ENCODE measurements at places on chromosomes 6 and 20. TPM values are rescaled to one million over a fixed set of nuclear protein-coding genes. Genes with fewer than 3 reads are reported as not detected.
A peak's percentile ranks its signal among the peaks of the same experiment; 100 is the strongest.

- no peak for DNase-seq
Observed at GRCh38 chr6:103687430-103687829, 1172.3 kb downstream of the HACE1 start.

GRCh38 chr20:31820228-31820627, 1.1 kb downstream of the MYLK2 start:
- no peak for DNase-seq

DNA sequence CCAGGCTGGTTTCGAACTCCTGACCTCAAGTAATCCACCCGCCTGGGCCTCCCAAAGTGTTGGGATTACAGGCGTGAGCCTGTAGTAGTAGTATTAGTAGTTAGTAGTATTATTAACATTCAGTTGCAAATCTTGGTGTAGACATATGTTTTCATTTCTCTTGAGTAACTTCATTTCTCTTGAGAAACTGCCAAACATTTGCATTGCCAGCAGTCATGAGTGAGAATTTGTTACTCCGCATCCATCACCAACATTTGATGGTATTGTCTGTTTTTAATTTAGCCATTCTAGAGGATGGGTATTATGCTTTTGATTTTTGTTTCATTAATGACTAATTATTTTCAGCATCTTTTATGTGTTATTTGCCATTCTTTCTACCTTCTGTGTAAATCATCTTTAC, 1.5 kb upstream of the ERVFRD-1 start:
- DNase-seq = no peak

DNA sequence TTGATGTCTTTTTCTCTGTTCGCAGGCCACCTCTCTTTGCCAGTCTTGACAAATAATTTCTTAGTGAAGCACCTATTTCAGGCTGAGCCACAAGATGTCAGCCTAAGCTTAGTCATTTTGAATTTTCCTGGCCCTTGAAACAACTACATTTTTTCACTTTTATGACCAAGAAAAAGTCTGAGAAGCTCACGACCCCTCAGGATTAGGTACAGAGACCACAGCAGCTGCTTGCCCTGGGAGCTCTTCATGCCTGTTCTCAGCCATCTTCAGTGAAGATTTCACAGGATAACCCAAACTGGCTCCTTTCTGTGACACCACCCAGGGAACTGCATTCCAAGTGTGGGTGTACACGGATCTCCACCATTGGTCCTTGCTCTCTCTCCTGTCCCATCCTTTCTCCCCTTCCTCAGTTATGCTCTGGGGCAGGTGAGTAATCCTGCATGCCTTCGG, 38.4 kb upstream of the SPTLC3 start:
- DNase-seq = peak; percentile 26

GRCh38 chr20:36528875-36529417, 12.4 kb upstream of the MYL9 start:
- no peak for DNase-seq

- no peak for DNase-seq
Observed at GRCh38 chr20:25308671-25309394, 60.9 kb downstream of the PYGB start.

DNA sequence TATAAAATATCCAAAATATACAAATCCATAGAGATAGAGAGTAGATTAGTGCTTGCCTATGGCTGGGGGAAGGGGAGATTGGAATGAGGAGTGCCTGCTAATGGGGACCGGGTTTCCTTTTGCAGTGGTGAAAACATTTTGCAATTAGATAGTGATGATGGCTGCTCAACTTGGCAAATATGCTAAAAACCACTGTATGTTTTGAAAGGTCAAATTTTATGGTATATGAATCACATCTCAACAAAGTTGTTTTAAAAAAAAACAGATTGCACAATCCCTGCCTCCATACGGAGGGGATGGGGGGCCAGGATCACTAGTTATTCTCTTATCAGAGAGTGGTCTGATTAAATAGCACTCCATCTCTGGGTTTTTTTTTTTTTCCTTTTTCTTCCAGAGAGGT, 76.9 kb upstream of the RIPOR2 start:
- no peak for DNase-seq

GRCh38 chr6:142952614-142953013, 7.6 kb upstream of the HIVEP2 start:
- DNase-seq = no peak

- DNase-seq = no peak
Observed at GRCh38 chr6:166206066-166206465, 38.4 kb upstream of the TBXT start.

DNA sequence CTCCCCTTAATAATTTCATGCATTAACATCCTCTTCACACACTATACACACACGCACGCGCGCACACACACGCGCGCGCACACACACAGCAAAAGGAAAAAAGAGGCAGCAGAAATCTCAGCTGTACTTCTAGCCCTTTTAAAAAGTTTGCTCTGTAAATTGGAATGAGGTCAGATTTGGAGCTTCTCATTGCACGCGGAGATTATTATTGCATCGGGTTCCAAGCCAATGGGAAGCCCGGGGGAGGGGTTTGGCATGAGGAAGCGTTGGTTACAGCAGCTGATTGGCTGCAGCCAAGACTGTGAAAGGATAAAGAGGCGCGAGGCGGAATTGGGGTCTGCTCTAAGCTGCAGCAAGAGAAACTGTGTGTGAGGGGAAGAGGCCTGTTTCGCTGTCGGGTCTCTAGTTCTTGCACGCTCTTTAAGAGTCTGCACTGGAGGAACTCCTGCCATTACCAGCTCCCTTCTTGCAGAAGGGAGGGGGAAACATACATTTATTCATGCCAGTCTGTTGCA, at the start of gene SOX4:
TSS of gene SOX4 (plus strand) at position 340 of the 515 bp plus-strand sequence. CDS start 784 bp downstream, outside the sequence.
- DNase-seq = peak; percentile 97

GRCh38 chr20:59371431-59371830, 71.0 kb downstream of the EDN3 start:
- DNase-seq = peak; percentile 59

DNA sequence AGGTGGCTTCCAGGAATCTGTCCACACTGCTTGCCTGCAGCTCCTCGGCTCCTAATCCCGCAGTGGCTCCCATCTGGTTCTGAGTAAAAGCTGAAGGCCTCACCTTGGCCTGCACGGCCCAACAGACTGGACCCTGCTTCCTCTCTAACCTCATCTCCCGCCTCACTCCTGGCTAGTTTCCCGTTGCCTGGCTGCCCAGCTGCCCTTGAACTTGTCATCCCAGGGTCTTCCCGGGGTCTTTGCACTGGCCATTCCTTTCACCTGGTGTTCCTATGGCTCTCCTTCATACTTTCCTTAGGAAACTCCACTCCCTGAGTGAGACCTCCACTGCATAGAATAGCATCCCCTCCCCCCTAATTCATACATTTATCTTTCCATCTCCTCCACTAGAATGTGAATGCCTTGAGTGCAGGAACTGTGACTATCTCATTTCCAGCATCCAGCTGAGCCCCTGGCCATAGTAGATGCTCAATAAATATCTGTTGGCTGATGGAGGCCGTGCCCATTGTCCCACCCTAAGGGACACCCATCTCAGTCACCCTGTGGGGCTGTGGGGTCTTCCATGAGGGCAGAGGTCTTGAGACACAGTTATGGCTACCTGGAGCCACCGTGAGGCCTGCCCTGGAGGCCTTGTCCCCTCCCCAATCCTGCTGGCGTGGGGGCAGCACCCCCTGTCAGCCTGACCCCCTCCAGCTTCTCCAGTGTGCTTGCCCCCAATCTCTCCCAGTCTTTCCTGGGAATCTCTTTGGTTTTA, 9.1 kb upstream of the SIRPA start:
- no peak for DNase-seq

- DNase-seq = no peak
Observed at GRCh38 chr6:168408504-168409136, 32.4 kb upstream of the SMOC2 start.

DNA sequence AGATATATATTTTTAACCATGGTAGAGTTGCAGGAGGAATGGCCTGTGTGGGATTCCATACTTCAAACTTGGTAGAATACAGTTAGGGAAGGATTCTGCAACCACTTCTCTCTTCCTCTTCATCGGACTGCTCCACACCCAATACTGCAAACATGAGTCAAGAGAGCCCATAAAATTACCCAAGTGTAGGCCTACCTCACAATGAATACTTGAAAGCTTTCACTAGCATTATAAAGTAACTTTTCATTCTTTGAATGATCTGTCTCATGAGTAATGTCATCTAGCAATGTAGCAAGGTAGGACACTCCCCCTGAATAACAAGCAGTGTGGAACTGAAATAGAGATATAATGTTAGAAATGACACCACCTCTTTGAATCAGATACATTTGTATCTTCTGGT, 79.4 kb downstream of the FOXC1 start:
- DNase-seq = no peak

DNA sequence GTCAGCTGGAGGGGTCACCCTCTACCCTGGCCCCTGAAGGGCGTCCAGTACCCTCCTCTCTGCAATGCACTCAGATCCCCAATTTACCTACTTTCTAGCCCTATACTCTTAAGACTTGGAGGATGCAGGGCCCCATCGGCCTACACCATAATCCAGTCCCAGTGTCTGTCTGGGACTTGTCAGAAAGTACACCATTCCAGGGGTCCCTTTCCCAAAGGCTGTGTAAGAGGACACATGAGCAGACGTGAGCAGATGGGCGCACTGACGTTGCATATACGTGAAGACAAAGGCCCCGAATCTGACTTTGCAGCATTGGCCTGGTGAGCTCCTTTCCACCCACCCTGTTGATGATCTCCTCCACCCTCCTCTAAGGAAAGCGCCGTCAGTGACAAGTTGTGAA, 20.9 kb upstream of the SMOC2 start:
- DNase-seq = no peak

GRCh38 chr6:37155394-37156312, 14.3 kb upstream of the PIM1 start:
- DNase-seq = no peak

DNA sequence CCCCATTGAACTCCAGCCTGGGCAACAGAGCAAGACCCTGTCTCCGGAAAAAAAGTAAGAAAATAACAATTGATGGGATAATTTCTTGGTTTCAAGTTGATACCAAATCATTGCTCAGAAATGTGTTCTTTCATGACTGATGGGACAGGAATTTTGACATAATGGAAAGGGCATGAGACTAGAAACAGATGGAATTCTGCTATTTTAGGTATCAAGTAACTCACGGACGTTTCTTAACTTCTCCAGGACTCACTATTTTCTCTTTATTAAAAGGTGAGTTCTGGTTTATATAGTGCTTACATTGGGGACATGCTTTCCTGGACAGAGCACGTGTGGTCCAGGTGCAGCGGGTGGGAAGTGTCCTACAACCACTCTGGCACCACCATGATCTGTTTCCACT, 6.0 kb upstream of the DSP start:
- no peak for DNase-seq

- no peak for DNase-seq
Observed at GRCh38 chr6:684831-685636, 7.9 kb downstream of the EXOC2 start.

GRCh38 chr20:53224851-53225250, 252.7 kb downstream of the TSHZ2 start:
- peak; percentile 27 for DNase-seq

GRCh38 chr6:15339081-15339480, 93.2 kb downstream of the JARID2 start:
- no peak for DNase-seq

- no peak for DNase-seq
Observed at GRCh38 chr20:378961-379336, 1.6 kb upstream of the TRIB3 start.

- DNase-seq = no peak
Observed at GRCh38 chr6:41518118-41518517, 28.1 kb upstream of the FOXP4 start.

DNA sequence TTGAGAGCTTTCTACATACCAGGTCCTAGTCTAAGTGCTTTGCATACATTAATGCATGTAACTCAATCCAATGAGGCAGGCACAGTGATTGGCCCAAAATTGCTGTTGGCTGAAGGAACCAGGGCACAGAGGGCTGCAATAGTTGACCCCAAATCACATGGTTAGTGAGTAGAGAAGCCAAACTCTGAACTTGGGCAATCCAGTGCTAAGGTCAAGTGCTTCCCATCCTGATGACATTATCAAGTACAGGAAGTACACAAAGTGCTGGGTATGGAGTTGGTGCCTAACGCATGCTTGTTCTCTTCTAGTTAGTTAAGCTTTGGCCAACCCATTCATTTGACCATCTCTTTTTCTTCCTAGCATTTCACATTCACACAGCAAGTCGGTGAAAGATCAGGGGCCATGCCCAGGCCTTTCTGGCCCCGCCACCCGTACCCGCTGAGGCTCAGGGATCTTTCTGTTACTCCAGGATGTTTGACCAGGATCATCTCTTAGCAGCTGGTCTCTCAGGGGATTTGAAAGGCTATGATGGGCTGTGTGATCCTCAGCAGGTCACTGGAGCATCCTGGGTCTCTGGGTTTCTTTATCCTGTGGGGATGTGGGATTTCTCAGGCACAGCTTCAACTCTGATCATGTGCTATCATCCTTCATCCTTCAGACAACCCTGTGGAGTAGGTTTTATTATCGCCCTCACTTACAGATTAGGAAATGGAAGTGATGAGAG, 7.0 kb downstream of the KCNB1 start:
- no peak for DNase-seq

GRCh38 chr6:92864966-92865555, 554.3 kb downstream of the EPHA7 start:
- DNase-seq = no peak

DNA sequence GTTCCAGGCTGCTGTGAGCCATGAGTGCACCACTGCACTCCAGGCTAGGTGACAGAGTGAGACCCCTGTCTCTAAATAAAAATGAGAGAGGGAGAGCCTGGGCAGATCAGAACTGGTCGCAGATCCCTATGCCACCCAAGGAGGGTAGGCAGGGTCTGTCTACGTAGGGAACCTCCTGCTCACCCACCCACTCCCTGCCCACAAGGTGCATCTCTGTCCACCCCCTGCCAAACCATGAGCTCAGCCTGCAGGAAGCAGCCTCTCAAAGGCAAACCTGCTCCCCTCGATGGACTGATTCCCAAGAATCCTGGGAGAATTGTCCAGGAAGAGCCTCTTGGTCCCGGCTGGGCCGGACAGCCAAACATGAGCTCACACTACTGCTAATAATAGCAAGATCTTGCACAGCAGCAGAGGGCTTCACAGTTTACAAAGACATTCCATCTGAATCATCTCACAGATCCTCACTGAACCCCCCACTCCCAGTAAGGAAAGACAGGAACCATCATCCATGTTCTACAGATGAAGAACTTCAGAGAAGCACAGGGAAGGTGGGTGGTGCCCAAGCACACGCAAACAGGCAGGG, 27.8 kb upstream of the TLDC2 start:
- DNase-seq = peak; percentile 49

Gene ZBP1
- 0.50 TPM for total RNA-seq

Gene SFT2D1
- 49.9 TPM for total RNA-seq

Gene KCNQ5
- total RNA-seq = 0.36 TPM

Gene PNLDC1
- 2.9 TPM for total RNA-seq

Gene BEND6
- 1.2 TPM for total RNA-seq

Gene ADGRB3
- 3.8 TPM for total RNA-seq

Gene NOL4L
- total RNA-seq = 12.4 TPM

Gene ACSS1
- total RNA-seq = 19.3 TPM

Gene WFDC5
- not detected for total RNA-seq

Gene MRAP2
- total RNA-seq = 6.3 TPM

Gene LZTS3
- 10.4 TPM for total RNA-seq

Gene UNC5CL
- 1.1 TPM for total RNA-seq

Gene C6orf163
- not detected for total RNA-seq

Gene COL19A1
- not detected for total RNA-seq

Gene AGER
- total RNA-seq = 9.0 TPM

Gene HDGFL1
- not detected for total RNA-seq

Gene SLC4A11
- 16.2 TPM for total RNA-seq

Gene PRDM13
- total RNA-seq = not detected
